ENCODE measurements at places on chromosomes 7 and 10. TPM values are rescaled to one million over a fixed set of nuclear protein-coding genes. Genes with fewer than 3 reads are reported as not detected.

Gene AHR
- 54.7 TPM for total RNA-seq

Gene TDRD1
- total RNA-seq: 0.09 TPM

Gene RBM20
- not detected for total RNA-seq

Gene NUTM2D
- 5.2 TPM for total RNA-seq

Gene TMEM178B
- not detected for total RNA-seq

Gene ANKRD30A
- total RNA-seq: not detected

Gene FOXI2
- not detected for total RNA-seq

Gene TLX1
- total RNA-seq: not detected

Gene CLCN1
- total RNA-seq: 0.16 TPM

Gene ALOX5
- total RNA-seq: 93.5 TPM

Gene GPC2
- 2.4 TPM for total RNA-seq

Gene CCL24
- not detected for total RNA-seq

Gene CRTAC1
- not detected for total RNA-seq

Gene H2BK1
- not detected for total RNA-seq

Gene CNTNAP2
- 0.18 TPM for total RNA-seq

Gene GTF2IRD1
- total RNA-seq: not detected

Gene STAG3
- 5.5 TPM for total RNA-seq

Gene CXCL12
- total RNA-seq: not detected

Gene SCART1
- 9.9 TPM for total RNA-seq

Gene SEMA3E
- not detected for total RNA-seq

Gene AGAP9
- total RNA-seq: 8.7 TPM

Gene EIF5AL1
- 0.13 TPM for total RNA-seq

Gene FBXO24
- 0.88 TPM for total RNA-seq

Gene DDIT4
- 232 TPM for total RNA-seq

Gene MKX
- total RNA-seq: not detected

Gene ZNF786
- 9.1 TPM for total RNA-seq

Gene PIK3AP1
- total RNA-seq: 95.3 TPM

Gene OPN1SW
- total RNA-seq: not detected

Gene PHF14
- 30.8 TPM for total RNA-seq

Gene FRMPD2
- not detected for total RNA-seq

Gene ACTL6B
- not detected for total RNA-seq

Gene PIP
- total RNA-seq: not detected

Gene SPDYE9
- total RNA-seq: not detected

Gene GJC3
- total RNA-seq: not detected

Gene THSD7A
- 0.29 TPM for total RNA-seq

Gene CFAP46
- not detected for total RNA-seq

Gene LOXL4
- not detected for total RNA-seq

Gene SLC29A4
- 0.16 TPM for total RNA-seq

Gene ITGB8
- 0.39 TPM for total RNA-seq

Gene LRRC4
- total RNA-seq: 0.79 TPM

Gene DOCK4
- total RNA-seq: 0.89 TPM

Gene TRIM4
- total RNA-seq: 16.8 TPM

Gene SLC25A13
- 20.8 TPM for total RNA-seq

Gene MAT1A
- total RNA-seq: not detected

Gene MICALL2
- total RNA-seq: 2.5 TPM

Gene VSTM2A
- not detected for total RNA-seq

Gene SLC39A12
- total RNA-seq: not detected

Gene ACTR3C
- 7.2 TPM for total RNA-seq

Gene MYL10
- total RNA-seq: not detected

Gene VPS37D
- total RNA-seq: 0.48 TPM

Gene TMEM270
- total RNA-seq: not detected

Gene PPP3CB
- 41.2 TPM for total RNA-seq

Gene ANKRD2
- not detected for total RNA-seq

Gene AKR1C4
- total RNA-seq: not detected
